Chondrocyte (in vitro differentiated cells): ENCODE measurements at places on chromosomes 1 and 21. TPM values are rescaled to one million over a fixed set of nuclear protein-coding genes. Genes with fewer than 3 reads are reported as not detected.

DNA sequence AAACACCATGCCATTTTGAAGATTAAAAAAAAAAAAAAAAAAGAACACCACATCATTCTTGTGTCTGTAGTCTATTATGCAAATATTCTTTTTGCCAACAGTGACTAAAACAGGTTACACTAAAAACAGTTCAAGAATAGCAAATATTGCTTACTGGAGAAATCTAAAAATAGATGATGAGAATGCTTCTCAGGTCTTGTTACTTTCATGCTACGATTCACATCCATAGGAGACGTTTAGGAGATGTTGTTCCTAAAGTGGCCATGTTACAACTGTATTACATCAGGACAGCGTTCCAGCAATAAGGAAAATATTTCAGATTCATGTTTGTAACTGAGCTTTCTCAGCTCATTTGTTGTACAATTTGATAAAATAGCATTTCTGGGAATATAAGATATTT, 32.3 kb downstream of the RAB3GAP2 start:
- no peaks in the 10 kb centered on the region for H3K27me3 ChIP-seq
- peaks cover 43% of the 10 kb centered on the region for H3K4me1 ChIP-seq
- H3K36me3 ChIP-seq = peaks cover 1% of the 10 kb centered on the region
- H3K27ac ChIP-seq = peak overlapping the region; percentile 74
- DNase-seq = no peak

FNDC5 gene
- total RNA-seq = 2.6 to 4.6 TPM (median 4.0 TPM) in 3 replicates

- no peak for DNase-seq
- peaks cover 16% of the 10 kb centered on the region for H3K4me1 ChIP-seq
- peaks cover 10% of the 10 kb centered on the region for H3K36me3 ChIP-seq
- no peak overlapping the region for H3K27ac ChIP-seq
Observed at GRCh38 chr21:44306936-44307704, 7.3 kb downstream of the PFKL start.

DNA sequence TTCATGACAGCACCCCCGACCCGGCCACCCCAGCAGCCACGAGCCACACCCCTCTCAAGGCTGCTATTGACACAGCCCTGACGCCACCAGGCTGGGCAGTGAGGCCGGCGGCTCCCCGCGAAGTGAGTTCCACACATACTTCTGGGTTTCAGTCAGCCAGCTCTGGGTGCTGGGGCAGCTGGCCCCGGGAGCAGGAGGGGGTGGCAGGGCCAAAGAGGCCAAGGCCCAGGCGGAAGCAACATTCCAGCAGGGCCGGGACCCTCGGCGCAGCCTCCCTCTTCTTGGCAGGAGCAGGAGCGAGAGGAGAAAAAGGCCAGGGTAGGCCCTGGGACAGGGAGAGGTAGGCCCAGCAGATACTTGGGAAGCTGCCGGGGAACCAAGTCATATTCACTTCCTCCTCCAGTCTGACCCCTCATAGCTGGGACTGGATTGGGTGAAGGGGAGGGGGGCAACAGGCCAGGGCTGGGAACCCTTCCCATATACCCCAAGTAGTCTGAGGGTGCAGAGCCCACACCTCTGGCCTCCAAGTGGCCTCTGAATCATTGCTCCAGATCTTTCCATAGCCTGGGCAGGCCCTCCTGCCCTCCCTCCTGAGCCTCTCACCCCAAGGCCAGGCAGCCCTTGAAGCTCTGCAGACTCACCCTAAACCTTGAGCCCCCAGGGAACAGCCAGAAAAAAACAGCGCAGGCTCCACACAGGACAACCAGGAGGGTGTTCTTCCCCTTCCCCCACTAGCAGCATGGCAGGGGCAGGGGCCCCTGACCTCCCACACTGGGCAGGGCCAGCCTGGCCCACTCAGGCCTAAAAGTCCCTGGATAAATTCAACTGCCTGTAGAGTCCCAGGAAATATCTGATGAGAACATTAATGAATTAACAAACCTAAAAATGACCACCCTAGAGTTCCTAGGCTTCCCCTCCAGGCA, 5.7 kb downstream of the HSPG2 start:
- peaks cover 9% of the 10 kb centered on the region for H3K36me3 ChIP-seq
- H3K4me3 ChIP-seq = peak overlapping the region; percentile 31
- H3K27ac ChIP-seq = peak overlapping the region; percentile 94
- no peaks in the 10 kb centered on the region for H3K27me3 ChIP-seq
- DNase-seq = no peak
- H3K4me1 ChIP-seq = peaks cover 83% of the 10 kb centered on the region

DNA sequence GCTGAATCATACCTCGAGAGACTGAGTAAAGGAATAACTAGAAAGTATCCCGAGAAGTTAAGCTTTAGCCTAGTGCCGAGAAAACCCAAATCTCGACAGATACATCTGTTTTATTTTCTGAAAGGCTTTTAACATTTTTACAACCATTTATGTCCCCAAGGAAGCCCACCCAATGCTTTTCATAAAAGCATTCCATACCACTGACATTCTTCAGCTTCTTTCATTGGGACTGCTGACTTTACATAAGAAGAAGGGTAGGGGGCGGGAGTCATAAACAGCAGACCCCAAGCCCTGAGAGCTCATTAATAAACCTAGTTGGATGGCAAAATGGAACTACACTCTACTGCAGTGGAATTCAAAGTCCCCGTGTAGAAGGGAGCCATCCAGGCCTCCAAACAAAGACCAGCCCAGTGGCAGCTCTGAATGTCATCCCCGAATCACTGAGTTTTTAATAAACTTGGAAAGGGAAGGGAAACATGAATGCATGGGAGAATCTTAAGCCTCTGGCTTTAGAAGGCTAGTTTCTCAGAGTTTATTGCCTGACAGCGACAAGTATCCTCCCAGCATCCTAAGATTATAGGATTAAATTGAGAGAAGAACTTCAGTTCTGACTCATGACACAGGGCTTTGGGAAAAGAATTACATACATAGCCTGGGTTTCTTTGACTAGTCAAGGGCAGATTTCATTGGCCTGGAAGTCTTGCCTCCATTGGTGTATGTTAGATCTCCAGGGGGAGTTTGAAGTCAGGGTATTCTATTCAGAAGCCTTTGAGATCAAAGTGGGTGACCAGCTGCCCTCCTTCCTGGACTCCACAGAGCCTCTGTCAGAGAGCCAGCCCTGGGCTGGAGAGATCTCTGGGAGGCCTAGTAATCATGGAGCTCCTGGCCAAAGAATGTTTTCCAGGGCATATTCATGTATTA, 3.7 kb downstream of the ATF3 start:
- no peak for DNase-seq
- H3K4me1 ChIP-seq = peaks cover 58% of the 10 kb centered on the region
- H3K27me3 ChIP-seq = peaks cover 2% of the 10 kb centered on the region
- peak overlapping the region; percentile 17 for H3K27ac ChIP-seq
- peak overlapping the region; percentile 28 for H3K4me3 ChIP-seq
- peaks cover 25% of the 10 kb centered on the region for H3K36me3 ChIP-seq

- no peaks in the 10 kb centered on the region for H3K36me3 ChIP-seq
- H3K27me3 ChIP-seq = no peaks in the 10 kb centered on the region
- no peaks in the 10 kb centered on the region for H3K4me1 ChIP-seq
- H3K4me3 ChIP-seq = no peak overlapping the region
Observed at GRCh38 chr21:24148461-24148860, 1458.8 kb downstream of the MRPL39 start.

DNA sequence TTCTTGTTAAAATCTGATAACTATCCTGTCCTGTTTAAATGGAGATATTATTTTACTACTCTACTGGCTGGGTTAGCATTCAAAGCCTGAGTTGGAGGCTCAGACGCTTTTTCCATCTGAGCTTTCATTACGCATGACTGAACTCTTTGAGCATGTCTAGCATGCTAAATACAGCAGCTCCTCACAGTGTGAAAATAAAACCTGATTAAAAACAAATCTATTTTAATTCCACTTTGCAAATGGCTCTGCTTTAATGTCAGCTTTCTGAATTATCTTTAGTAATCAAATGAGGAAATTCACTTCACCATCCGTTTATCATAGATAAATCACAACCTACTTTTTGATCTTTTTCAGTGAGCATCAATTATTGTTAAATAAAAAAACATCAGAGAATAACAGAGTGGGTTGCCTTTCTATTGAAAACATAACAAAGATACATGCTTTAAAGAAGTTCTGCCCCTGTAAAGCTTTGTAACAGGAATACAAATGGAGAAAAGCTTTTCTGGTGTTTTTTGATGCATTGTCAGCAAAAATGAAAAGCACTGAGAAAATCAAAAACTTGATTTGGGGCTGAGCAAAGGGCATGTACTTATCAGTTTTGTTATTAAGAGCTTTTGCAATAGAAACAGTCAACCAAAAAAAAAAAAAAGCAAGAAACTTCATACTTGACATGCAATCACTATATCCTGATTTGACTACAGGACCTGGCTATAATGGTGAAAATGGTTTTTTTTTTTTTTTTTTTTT, 3.5 kb upstream of the SPEN start:
- H3K27me3 ChIP-seq = no peaks in the 10 kb centered on the region
- DNase-seq = no peak
- H3K4me3 ChIP-seq = no peak overlapping the region
- peaks cover 2% of the 10 kb centered on the region for H3K36me3 ChIP-seq
- H3K27ac ChIP-seq = no peak overlapping the region

NUP210L gene
- total RNA-seq = 0.19 TPM in 1 of 3 replicates, not detected in the others

DNA sequence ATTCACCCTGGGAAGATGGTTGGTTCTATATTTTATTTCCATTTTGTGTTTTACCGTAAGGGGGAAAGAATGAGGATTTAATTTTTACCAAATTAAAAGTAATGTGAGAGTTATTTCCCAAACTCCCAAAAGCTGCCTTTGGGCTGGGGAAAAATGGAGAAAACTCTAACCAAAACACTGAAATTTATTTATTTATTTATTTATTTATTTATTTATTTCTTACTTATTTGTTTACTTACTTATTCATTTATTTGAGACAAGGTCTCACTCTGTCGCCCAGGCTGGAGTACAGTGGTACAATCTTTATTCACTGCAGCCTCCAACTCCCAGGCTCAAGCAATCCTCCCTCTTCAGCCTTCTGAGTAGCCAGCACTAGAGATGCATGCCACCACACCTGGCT, 38.0 kb upstream of the ZBTB18 start:
- no peak overlapping the region for H3K27ac ChIP-seq
- H3K27me3 ChIP-seq = no peaks in the 10 kb centered on the region
- H3K36me3 ChIP-seq = no peaks in the 10 kb centered on the region
- H3K4me3 ChIP-seq = no peak overlapping the region
- DNase-seq = no peak

DNA sequence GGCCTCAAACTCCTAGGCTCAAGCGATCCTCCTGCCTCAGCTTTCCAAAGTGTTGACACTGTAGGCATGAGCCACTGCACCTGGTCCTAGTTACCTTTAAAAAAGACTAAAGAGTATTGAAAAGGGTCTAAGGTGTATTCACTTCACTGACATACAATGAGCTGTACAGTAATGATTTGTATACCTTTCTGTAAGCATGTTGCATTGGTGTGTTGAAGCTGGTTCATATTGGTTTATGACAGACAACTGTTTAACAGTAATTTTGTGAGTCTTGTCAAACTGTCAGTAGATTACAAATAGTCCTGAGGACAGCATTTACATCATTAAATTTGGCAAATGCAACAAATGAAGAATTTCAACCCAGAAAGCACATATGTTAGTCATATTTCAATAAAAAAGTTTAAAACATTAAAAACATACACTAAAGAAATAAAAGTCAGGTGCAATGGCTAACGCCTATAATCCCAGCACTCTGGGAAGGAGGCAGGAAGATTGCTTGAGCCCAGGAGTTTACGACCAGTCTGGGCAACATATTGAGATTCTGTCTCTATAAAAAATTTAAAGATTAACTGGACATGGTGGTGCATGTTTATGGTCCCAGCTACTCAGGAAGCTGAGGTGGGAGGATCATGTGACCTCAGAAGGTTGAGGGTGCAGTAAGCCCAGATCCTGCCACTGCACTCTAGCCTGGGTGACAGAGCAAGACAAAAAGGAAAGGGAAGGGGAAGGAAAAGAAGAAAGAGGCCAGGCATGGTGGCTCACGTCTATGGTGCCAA, 88.3 kb upstream of the HP1BP3 start:
- peaks cover 15% of the 10 kb centered on the region for H3K36me3 ChIP-seq
- no peaks in the 10 kb centered on the region for H3K27me3 ChIP-seq
- no peak overlapping the region for H3K27ac ChIP-seq
- H3K4me3 ChIP-seq = no peak overlapping the region
- H3K4me1 ChIP-seq = peaks cover 6% of the 10 kb centered on the region
- no peak for DNase-seq

- peaks cover 2% of the 10 kb centered on the region for H3K36me3 ChIP-seq
- DNase-seq = no peak
- H3K27me3 ChIP-seq = no peaks in the 10 kb centered on the region
Observed at GRCh38 chr21:35291973-35292627, 243.0 kb upstream of the RUNX1 start.

OR14A16 gene
- total RNA-seq = not detected in 3 replicates

GRCh38 chr1:17335821-17336710, 28.1 kb downstream of the PADI4 start:
- H3K27me3 ChIP-seq = peaks cover 5% of the 10 kb centered on the region
- DNase-seq = peak; percentile 88
- H3K27ac ChIP-seq = no peak overlapping the region
- H3K4me3 ChIP-seq = no peak overlapping the region

DNA sequence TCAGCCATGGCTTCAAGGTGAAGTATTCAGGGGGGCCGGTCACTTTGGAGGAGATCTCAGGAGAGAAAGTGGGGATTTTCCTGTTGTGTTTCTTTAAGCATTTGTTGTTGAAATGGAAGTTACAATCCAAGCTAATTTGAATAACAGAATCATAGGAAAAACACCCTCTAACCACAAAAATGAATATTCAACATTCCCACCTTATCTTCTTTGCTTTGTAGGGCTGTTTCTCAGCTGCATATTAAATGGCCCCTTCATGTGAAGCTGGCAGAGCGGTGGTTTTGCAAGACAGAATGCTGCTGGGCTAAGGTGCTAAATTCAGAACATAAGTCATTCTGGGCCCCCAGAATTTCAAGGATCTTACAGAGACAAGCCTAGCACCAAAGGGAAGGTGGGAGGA, 279.0 kb downstream of the RRAGC start:
- no peaks in the 10 kb centered on the region for H3K36me3 ChIP-seq
- H3K4me3 ChIP-seq = no peak overlapping the region
- H3K27me3 ChIP-seq = peaks cover 2% of the 10 kb centered on the region
- H3K27ac ChIP-seq = no peak overlapping the region

GRCh38 chr1:31714442-31715086, 10.7 kb upstream of the COL16A1 start:
- peaks cover 75% of the 10 kb centered on the region for H3K4me1 ChIP-seq
- H3K27ac ChIP-seq = peak overlapping the region; percentile 97
- peak overlapping the region; percentile 73 for H3K4me3 ChIP-seq
- H3K27me3 ChIP-seq = no peaks in the 10 kb centered on the region

DNA sequence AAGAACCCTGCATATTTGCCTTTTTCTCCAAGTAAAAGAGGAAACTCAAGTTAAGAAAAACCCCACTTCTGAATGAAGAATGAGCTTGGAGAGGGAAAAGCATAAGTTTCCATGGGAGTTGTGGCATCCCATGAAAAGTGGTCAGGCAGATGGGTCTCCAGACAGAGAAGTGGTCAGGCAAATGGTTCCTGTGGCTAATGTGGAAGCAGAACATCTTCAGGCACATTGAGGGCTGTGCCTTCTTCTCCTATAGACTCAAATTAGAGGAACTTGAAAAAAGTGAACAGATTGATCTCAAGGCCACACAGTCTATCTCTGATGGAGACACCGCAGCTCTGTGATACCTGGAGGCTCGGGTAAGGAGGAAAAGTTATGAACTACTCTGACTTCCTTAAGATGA, 55.7 kb upstream of the KIRREL1 start:
- no peaks in the 10 kb centered on the region for H3K36me3 ChIP-seq
- no peak for DNase-seq
- no peaks in the 10 kb centered on the region for H3K4me1 ChIP-seq
- H3K27me3 ChIP-seq = peaks cover 51% of the 10 kb centered on the region
- no peak overlapping the region for H3K4me3 ChIP-seq
- no peak overlapping the region for H3K27ac ChIP-seq

ANXA9 gene
- total RNA-seq = 0.54 TPM in 1 of 3 replicates, not detected in the others

- H3K27me3 ChIP-seq = peaks cover 2% of the 10 kb centered on the region
- no peak overlapping the region for H3K4me3 ChIP-seq
- H3K27ac ChIP-seq = no peak overlapping the region
- peaks cover 8% of the 10 kb centered on the region for H3K4me1 ChIP-seq
- no peaks in the 10 kb centered on the region for H3K36me3 ChIP-seq
Observed at GRCh38 chr21:38202811-38203210, 54.0 kb upstream of the KCNJ15 start.
